Endothelial cell of umbilical vein (primary cell): ENCODE measurements at places on chromosomes 7 and 10. TPM values are rescaled to one million over a fixed set of nuclear protein-coding genes. Genes with fewer than 3 reads are reported as not detected.

PTPN20 gene
- 0.27 and 0.39 TPM in 2 replicates for total RNA-seq

CPED1 gene
- total RNA-seq = 0.22 and 0.32 TPM in 2 replicates

METTL27 gene
- total RNA-seq = 1.2 and 10.8 TPM in 2 replicates

KIF11 gene
- 42.6 and 42.8 TPM in 2 replicates for total RNA-seq

INHBA gene
- 23.2 and 32.3 TPM in 2 replicates for total RNA-seq

TCTN3 gene
- total RNA-seq = 40.4 and 42.9 TPM in 2 replicates

STRIP2 gene
- 8.8 and 10.0 TPM in 2 replicates for total RNA-seq

SPDYE2B gene
- not detected in 2 replicates for total RNA-seq

CXCL12 gene
- 0.88 and 1.4 TPM in 2 replicates for total RNA-seq

GCK gene
- total RNA-seq = 0.32 and 0.51 TPM in 2 replicates

PCLO gene
- 0.65 and 0.75 TPM in 2 replicates for total RNA-seq

FFAR4 gene
- total RNA-seq = not detected in 2 replicates

TEX47 gene
- total RNA-seq = not detected in 2 replicates

VAX1 gene
- total RNA-seq = not detected in 2 replicates

HOXA6 gene
- total RNA-seq = 17.9 and 20.7 TPM in 2 replicates

PPP1R3A gene
- total RNA-seq = not detected in 2 replicates

TMEM184A gene
- total RNA-seq = not detected in 2 replicates

SDK1 gene
- total RNA-seq = 2.4 and 3.9 TPM in 2 replicates

SFRP4 gene
- not detected in 2 replicates for total RNA-seq

NEUROD6 gene
- not detected in 2 replicates for total RNA-seq

TRIM56 gene
- total RNA-seq = 21.8 and 25.1 TPM in 2 replicates

TMEM72 gene
- not detected in 2 replicates for total RNA-seq

ETV1 gene
- total RNA-seq = 16.6 and 18.7 TPM in 2 replicates

C10orf120 gene
- not detected in 2 replicates for total RNA-seq

AGMO gene
- total RNA-seq = 0.40 and 1.2 TPM in 2 replicates
